ENCODE measurements at places on chromosomes 11 and 22.
A peak's percentile ranks its signal among the peaks of the same experiment; 100 is the strongest.

DNA sequence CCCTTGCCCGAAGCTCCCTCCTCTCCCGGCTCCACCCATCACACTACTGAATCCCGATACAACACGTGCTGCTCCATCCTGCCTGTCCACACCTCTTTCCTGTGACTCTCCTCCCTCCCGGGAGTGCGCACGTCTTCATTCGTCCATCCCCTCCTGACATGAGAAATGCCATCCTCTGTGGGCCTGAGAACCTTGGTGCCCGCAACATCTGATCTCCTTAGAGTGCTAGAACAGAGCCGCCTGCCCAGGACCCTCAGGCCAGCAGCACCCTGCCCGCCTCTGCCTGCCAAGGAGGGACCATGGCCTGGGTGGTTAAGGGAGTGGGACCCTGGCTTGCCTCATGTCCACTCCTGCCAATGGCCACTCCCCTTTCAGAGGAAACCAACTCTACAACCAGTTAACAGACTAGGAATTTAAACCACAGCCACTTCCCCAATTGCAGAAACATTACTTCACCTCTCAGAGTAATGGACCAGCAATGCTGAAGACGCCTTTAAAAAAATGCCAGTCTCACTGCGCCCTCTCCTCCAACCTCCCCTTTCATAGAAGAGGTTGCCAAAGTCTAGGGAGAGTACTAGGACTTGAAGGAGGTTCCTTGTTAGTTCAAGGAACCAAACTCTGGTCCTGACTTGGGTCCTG, 466.3 kb downstream of the OPCML start:
- peak; percentile 62 for DNase-seq

DNA sequence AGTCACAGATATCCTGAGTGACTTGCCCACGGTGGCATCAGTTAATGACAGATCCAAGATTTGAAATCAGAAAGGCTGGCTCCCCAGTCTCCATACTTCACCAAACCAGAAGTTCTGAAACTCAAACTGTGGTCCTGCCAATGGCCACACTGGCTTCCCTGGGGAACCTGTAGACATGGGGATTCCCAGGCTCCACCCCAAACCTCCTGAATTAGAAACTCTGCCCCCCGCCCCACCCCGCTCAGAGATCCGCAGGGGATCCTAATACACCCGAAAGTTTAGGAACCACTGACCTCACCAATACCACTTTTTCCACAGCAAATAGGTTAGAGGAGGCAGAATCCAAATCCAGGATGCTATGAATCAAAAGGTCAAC, 15.3 kb downstream of the RTN4RL2 start:
- DNase-seq, result no peak

DNA sequence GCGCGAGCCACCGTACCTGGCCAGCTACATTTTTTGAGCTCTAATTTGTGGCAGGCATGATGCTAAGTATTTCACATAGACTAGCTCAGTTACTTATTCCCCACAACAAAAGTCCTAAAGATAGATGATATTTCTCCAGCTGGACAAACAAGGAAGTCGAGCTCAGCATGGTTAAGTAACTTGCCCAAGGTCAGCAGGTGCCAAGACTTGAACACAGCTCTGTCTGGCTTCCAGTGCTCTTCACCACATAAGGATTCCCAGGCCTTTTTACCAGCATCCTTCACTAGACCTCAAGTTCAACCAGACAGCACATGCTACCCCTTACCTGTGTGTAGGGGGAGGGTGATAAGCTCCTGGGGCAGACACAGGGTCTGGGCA, 177.3 kb upstream of the NCAM1 start:
- DNase-seq, result peak; percentile 27

- DNase-seq, result no peak
Measured at GRCh38 chr22:41501209-41501608, 32.3 kb downstream of the ACO2 start.

DNA sequence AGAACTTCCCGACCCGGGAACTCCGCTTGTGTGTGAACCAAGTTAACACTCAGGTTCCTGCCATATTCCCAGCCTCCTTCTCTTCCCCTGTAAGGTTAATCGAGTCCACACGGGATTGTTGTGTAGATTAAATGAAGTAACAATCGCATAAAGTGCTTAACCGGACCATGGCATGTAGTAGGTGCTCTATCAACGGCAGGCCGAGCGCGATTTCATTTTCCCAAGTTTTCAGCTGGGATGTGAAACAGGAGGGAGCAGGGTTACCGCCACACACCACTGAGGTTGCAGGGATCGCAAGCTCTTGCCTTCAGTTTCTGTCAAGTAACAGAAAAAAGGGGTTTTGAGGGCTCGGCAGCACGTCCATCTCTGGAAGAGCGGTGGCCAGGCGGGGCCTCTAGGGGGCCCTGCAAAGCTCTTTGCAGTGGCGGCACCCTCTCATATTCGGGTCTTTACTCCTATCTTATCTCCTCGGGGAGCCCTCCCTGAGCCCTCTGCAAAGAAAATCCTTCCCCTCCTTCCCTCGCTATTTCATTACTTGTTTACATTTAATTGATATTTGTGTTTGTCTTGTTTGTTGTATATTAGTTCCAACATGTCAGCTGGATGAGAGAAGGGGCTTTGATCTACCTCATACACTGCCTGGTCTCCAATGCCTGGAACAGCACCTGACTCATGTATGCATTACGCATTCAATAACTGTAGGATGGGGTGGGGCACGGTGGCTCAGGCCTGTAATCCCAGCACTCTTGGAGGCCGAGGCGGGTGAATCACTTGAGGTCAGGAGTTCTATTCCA, 816 bp upstream of the PLEKHA7 start:
- no peak for DNase-seq

DNA sequence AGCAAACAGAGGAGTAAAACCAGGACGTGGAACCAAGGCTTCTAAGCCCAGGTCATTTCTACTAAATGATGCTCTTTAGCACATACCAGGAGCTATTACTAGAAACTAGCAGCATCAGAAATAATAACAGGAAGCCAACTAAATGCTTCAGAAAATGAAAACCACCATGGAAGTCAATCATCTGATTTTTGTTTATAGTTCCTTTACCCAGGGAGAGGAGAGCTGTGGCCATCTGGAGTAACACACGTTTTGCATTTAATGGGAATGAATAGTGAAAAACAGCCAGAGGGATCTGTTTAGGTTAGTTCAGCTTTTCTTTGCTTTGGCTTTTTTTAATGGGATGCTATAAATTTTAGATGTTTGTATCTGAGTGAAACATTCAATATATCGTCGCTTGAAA, 250.7 kb upstream of the ARHGAP20 start:
- no peak for DNase-seq

GRCh38 chr11:17013548-17014320, 480 bp downstream of the PLEKHA7 start:
- no peak for DNase-seq

GRCh38 chr11:119318240-119319135, 1.6 kb upstream of the MCAM start:
- peak; percentile 60 for DNase-seq

All from AG10803 (cell line).